ENCODE measurements at places on chromosomes 5 and 9.

DNA sequence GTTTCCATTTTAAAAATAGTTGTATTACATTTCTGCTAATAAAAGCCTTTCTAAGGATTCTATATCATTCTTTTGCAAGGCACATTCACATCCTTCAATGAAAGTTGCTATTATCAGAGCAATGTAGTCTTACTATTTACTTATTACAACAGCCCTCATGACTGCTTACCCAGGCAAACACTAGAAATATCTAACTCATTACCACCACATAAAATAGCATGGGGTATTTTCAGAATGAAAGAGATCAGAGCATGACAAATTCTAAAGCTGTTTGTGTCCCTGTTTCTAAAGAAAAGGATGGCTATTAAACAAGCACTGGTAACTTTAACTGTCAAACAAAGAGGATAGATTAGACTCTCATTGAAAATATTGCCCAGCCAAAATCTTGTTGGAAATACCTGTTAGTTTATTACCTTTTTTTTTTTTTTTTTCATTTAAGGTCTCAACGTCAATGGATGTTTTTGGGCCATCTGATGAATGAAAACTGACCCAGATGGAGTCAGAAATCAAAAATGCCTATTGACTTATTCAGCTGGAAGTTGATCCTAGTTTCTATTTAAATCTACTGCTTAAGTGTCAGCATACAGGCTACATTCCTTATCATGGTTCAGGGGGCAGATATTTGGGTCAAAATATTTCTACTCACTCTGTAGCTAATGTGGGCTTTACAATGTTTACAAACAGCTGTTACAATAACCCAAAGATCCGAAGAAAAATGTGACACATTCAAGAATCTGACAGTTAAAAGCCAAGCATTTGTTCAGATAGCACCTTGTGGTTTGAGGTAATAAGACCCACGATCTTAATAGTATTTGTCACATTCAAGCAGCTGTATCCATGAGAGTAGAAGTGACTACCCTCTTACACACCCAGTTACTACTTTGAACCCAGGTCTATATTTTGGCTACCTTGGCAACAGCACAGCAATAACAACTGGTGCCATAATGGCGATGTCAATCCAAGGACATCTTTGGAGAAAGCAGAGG lies 554.8 kb upstream of the MEF2C start:
- no peak for DNase-seq

GRCh38 chr5:116510517-116510916 lies 64.1 kb downstream of the SEMA6A start:
- no peak for DNase-seq

- no peak for DNase-seq
Observed at GRCh38 chr5:172473427-172473826, 19.1 kb upstream of the SH3PXD2B start.

GRCh38 chr5:68116868-68117411 lies 98.6 kb upstream of the PIK3R1 start:
- DNase-seq, result no peak

- DNase-seq, result no peak
Observed at GRCh38 chr5:167699432-167699831, 592.0 kb upstream of the WWC1 start.

- DNase-seq, result no peak
Observed at GRCh38 chr9:111919875-111920274, 23.3 kb downstream of the UGCG start.

DNA sequence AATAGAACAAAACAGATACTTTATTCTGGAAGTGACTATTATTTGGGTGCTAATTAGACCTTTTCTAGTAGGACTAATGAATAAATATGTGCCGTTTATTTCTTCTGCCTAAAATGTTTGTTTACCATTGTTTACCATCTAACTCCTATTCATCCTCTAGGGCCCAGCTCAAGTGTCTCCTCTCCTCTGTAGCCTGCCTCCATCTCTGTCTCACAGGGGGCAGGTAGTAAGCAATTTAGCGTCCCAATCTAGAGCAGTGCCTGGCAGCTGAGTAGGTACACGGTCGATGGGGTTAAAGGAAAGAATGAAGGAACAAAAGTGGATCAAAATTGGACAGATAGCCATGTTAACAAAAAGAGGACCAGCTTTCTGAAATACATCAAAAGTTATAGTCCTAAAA lies 230.9 kb downstream of the SLF1 start:
- no peak for DNase-seq

DNA sequence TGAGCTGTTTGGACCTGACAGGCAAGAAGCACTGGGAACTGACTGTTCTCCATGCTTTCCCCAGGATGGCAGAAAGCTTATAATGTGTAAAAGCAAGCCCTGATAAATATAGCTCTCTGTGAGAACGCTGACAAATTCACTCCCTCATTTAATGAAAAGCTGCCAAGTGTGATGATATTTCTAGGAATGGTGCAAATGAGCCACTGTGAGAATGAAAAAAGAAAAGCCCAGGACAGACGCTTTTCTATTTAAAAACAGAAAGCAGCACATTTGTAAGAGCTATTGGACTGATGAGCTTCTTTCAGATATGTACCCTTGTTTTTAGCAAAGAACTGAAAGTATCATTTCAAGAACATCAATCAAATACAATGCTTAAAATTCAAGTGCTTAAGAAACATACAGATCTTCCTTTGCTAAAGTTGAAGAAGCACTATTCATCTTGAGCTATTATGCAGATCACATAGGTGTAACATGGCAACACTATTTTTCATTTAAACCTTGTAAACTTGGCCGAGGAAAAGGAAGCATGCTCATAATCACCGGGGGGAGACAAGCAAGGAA lies 842.6 kb upstream of the ACO1 start:
- no peak for DNase-seq

- DNase-seq, result no peak
Observed at GRCh38 chr9:90007516-90008440, 403.0 kb downstream of the GADD45G start.

DNA sequence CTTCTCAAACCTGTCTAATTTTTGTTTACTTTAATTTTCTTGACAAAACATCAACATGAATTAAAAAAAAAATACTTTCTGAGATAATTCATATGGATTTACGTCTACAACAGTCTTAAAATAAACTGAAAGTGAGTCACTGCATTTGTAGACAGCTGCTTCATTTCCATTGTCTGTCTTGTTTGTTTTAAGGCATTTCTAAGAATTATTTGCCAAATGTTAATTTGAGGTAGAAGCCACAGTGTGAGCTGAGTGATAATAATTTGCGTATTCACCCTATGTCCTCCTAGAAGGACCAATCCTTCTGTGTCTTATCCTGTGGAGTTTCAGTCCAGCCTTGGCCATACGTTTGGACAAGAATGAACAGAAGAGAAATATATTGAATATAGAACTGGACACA lies 174.5 kb downstream of the CFAP90 start:
- DNase-seq, result no peak

- no peak for DNase-seq
Observed at GRCh38 chr9:33164138-33164809, 2.9 kb downstream of the B4GALT1 start.

DNA sequence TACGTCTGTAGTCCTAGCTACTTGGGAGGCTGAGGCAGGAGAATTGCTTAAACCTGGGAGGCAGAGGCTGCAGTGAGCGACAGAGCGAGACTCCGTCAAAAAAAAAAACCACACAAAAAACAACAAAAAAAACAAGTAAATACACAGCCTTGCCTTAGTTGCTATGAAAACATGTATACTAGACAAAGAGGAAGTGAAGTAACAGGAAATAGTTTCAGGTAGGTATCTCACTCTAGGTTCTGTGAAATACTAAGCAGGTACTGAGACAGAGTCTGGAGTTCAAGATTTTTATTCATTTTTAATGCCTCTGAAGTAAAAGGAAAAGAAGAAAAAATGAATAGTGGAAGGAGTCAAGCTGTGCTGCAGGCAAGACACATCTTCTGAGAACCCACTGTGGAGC lies 687.9 kb upstream of the RGMB start:
- DNase-seq, result no peak

GRCh38 chr9:20209391-20210340 lies 412.6 kb downstream of the MLLT3 start:
- DNase-seq, result no peak

- no peak for DNase-seq
Observed at GRCh38 chr9:2311920-2312319, 296.8 kb downstream of the SMARCA2 start.

GRCh38 chr9:7932767-7933166 lies 133.2 kb upstream of the DMAC1 start:
- no peak for DNase-seq

DNA sequence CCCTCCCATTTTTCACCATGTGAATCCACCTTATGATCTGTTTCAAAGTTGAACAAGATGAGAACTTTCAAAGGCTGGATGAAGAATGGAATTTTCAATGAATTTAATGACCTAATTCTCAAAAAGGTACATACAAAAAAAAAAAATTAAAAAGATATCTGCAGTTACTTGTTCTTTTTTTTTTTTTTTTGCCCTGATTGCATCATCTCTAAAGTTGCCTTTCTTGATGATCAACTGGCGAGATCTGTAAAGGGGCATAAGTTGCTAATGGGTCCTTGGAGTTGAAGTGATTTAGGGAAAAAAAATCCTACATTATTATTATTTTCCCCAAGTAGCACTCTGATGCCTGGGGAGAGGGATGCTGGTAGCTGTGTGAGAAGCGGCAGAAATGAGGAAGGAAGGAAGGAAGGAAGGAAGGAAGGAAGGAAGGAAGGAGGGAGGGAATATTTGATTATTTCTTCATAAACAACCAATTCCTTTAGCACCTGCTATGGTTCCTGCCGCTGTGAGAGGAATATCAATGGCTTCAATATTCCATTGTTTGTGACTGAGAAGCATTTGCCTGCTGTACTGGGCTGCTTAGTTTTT lies 48.8 kb upstream of the CD180 start:
- no peak for DNase-seq

GRCh38 chr9:126763130-126763764 lies 41.6 kb upstream of the ZBTB43 start:
- DNase-seq, result no peak

DNA sequence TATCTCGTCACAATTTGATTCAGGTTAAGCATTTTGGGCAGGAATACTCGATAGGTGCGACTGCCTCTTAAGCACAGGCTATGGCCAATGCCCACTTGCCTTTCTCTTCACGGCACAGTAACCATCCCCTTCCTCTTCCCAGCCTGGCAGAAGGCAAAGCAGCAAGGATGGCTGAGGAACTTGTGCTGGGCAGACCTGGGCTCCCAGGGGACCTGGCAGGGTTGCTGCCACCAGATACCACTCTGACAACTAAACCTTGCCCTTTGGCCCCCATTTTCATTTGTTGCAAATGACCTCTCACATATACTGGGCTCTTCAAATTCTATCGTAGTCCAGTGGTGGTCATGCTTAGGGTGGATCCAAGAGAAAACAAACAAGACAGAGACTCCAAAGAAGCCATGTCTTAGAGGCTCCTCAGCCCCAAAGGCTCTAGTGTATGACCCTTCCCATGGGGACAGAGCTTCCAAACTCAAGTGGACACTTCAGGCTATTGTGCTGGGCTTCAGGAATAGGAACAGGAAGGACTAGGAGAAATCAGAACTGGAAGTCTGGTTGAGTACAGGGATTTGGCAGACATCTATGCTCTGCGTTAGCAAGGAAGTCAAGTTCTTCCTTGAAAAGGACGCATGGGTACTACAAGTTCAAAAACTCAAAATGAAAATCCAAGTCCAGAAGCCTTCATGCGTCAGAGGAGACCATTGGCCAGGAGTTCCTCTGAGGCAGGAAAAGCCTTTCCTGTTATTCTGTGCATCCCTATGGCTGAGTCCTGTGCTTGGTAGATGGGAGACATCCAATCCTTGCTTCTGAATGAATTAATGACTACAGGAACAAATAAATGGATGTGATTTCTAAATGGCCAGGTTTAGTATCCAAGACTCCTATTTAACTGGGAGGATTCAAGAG lies 64.6 kb upstream of the PLPP1 start:
- no peak for DNase-seq

- DNase-seq, result no peak
Observed at GRCh38 chr5:146704949-146705665, 173.4 kb downstream of the PPP2R2B start.

DNA sequence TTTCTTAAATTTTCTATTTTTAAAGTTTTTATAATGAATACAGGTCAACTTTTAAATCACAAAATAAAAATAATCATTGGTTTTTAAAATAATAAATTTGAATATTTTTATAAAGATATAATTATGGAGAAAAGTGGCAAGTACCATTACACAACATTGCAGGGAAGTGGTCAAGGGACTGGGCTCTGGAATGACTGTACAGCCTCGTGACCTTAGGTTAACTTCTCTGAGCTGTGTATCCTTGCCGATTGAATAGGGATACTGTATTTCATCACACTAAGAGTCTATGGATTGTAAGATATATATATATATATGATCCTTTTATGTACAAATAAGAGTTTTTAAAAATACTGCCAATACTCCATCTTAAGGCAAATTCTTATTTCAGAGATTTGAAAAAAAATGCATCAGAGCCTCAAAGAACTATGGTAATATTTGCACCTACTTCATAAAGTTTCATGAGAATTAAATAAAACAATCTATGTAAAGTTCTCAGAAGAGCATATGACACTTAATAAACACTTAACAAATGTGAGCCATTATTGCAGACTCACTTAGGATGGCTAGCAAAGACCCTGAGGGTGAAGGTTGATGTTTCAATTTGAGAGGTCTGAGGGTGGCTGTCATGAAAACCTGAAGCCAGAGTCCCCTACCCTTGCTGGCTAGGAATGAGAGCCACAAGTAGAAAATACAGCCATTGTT lies 136.5 kb downstream of the CCDC192 start:
- no peak for DNase-seq

DNA sequence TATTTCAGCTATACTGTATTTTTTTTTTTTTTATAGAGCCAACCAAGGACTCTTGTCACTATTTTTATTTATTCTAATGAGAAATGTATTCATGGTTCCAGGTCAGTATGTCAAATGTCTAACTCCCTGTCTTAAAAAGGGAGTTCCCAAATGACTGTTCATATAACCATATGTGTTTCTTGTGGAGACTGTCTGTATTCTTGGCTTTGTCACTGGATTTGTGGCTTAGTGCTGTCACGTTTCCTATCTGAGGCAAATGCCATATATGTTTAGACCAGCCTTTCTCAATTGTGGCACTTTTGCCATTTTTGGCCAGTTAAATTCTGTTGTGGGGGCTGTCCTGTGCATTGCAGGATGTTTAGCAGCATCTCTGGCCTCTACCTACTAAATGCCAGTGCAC lies 3.1 kb downstream of the GCNT1 start:
- no peak for DNase-seq

DNA sequence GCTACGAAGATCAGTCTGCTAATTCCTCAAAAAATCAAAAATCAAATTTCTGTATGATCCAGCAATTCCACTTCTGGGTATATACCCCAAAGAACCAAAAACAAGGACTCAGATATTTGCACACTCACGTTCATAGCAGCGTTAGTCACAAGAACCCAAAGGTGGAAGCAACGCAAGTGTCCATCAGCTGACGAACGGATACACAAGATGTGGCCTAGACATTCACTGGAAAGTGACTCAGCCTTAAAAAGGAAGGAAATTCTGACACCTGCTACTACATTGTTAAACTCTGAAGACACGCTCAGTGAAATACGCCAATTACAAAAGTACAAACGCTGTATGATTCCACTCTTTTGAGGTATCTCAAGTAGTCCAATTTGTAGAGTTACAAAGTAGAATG lies 93.3 kb downstream of the OTULIN start:
- no peak for DNase-seq

- DNase-seq, result no peak
Observed at GRCh38 chr9:110938242-110938641, 100.0 kb downstream of the LPAR1 start.

All from T-helper 22 cell (primary cell).